Heart right ventricle (tissue), 16 donors: ENCODE measurements at places on chromosomes 11 and 22. TPM values are rescaled to one million over a fixed set of nuclear protein-coding genes. Genes with fewer than 3 reads are reported as not detected.

TMA7B gene
- total RNA-seq: not detected

ATG2A gene
- 12.4 TPM for total RNA-seq

OR1S2 gene
- total RNA-seq: not detected

SLCO2B1 gene
- total RNA-seq: 17.7 TPM

RAPSN gene
- total RNA-seq: 5.6 TPM

NXPE4 gene
- total RNA-seq: not detected

TMEM225 gene
- total RNA-seq: not detected

RAD9A gene
- total RNA-seq: 7.3 TPM

GRCh38 chr11:76339221-76339620 is 41.7 kb downstream of the THAP12 start:
- no peak overlapping the region for H3K4me3 ChIP-seq
- H3K27ac ChIP-seq: peak overlapping the region; percentile 81
- H3K4me1 ChIP-seq: peaks cover 33% of the 10 kb centered on the region
- DNase-seq: peak; percentile 46
- no peaks in the 10 kb centered on the region for H3K27me3 ChIP-seq

- H3K4me3 ChIP-seq: no peak overlapping the region
- H3K27me3 ChIP-seq: no peaks in the 10 kb centered on the region
- H3K27ac ChIP-seq: no peak overlapping the region
- H3K4me1 ChIP-seq: peaks cover 23% of the 10 kb centered on the region
- no peak for DNase-seq
Measured at GRCh38 chr11:57290288-57290687, 34.5 kb downstream of the TNKS1BP1 start.

- H3K36me3 ChIP-seq: no peaks in the 10 kb centered on the region
- peak overlapping the region; percentile 61 for H3K27ac ChIP-seq
- peaks cover 2% of the 10 kb centered on the region for H3K4me1 ChIP-seq
- DNase-seq: peak; percentile 20
Measured at GRCh38 chr11:118240999-118241763, 11.0 kb downstream of the MPZL3 start.

DNA sequence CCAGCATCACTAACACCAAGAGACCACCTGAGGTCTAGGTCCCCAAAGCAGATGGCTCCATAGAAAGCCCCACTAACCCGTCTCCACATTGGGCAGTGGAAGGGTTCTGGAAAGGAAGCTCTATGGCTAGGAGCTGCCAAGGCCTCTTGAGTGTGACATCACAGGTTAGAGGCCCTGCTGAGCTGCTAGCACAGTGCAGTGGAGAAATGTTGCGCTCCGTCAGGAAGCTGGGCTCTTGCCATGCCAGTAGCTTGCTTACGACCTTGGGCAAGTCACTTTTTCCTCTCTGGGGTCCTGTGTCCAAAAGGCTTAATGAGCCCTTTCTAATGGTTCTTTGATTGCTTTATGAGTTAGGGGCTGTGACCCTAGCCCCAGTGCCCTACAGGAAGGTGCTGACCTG is 10.6 kb downstream of the PIK3IP1 start:
- H3K27me3 ChIP-seq: no peaks in the 10 kb centered on the region
- H3K4me1 ChIP-seq: peaks cover 28% of the 10 kb centered on the region
- DNase-seq: no peak
- H3K4me3 ChIP-seq: no peak overlapping the region

- H3K4me1 ChIP-seq: peaks cover under 1% of the 10 kb centered on the region
- no peaks in the 10 kb centered on the region for H3K27me3 ChIP-seq
- H3K4me3 ChIP-seq: no peak overlapping the region
- no peaks in the 10 kb centered on the region for H3K36me3 ChIP-seq
- DNase-seq: no peak
Measured at GRCh38 chr11:69291459-69292110, 2.4 kb upstream of the MYEOV start.

DNA sequence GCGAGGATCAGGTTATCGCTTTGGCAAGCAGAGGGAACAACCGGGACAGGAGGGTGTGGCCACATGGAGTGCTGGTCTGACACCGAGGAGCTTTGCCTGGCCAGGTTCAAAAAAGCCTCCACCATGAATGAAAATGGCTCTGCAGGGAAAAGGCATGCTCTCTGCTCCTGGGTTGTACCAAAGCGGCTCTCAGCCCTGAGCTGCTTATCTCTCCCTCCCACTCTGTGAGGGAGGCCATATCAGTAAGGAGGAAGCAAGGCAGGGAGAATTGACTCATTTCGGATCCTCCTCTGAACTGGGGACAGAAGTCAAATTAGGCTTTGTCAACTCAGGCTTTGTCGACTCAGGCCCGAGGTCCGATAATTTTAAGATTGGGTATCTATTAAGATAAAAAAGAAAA is 82.9 kb upstream of the CRTAM start:
- no peaks in the 10 kb centered on the region for H3K27me3 ChIP-seq
- H3K27ac ChIP-seq: peak overlapping the region; percentile 56
- H3K4me3 ChIP-seq: no peak overlapping the region

GRCh38 chr22:43186272-43187170 is at the start of gene TTLL12:
TTLL12 (minus strand) TSS chr22:43187134; CDS start chr22:43187069, 65 bp downstream.
- peak; percentile 50 for DNase-seq
- H3K27me3 ChIP-seq: no peaks in the 10 kb centered on the region
- H3K27ac ChIP-seq: peak within 1 kb of the TSS; percentile 97
- peaks cover 12% of the 10 kb centered on the region for H3K4me1 ChIP-seq
- H3K36me3 ChIP-seq: no peaks in the 10 kb centered on the region

- no peak overlapping the region for H3K27ac ChIP-seq
- H3K27me3 ChIP-seq: no peaks in the 10 kb centered on the region
- no peak for DNase-seq
- H3K36me3 ChIP-seq: no peaks in the 10 kb centered on the region
Measured at GRCh38 chr11:80505771-80506170, 1064.9 kb upstream of the TENM4 start.

GRCh38 chr22:36606114-36606513 is 77.1 kb upstream of the EIF3D start:
- no peak overlapping the region for H3K27ac ChIP-seq
- no peaks in the 10 kb centered on the region for H3K36me3 ChIP-seq
- H3K4me1 ChIP-seq: peaks cover 5% of the 10 kb centered on the region
- no peak overlapping the region for H3K4me3 ChIP-seq
- no peaks in the 10 kb centered on the region for H3K27me3 ChIP-seq

DNA sequence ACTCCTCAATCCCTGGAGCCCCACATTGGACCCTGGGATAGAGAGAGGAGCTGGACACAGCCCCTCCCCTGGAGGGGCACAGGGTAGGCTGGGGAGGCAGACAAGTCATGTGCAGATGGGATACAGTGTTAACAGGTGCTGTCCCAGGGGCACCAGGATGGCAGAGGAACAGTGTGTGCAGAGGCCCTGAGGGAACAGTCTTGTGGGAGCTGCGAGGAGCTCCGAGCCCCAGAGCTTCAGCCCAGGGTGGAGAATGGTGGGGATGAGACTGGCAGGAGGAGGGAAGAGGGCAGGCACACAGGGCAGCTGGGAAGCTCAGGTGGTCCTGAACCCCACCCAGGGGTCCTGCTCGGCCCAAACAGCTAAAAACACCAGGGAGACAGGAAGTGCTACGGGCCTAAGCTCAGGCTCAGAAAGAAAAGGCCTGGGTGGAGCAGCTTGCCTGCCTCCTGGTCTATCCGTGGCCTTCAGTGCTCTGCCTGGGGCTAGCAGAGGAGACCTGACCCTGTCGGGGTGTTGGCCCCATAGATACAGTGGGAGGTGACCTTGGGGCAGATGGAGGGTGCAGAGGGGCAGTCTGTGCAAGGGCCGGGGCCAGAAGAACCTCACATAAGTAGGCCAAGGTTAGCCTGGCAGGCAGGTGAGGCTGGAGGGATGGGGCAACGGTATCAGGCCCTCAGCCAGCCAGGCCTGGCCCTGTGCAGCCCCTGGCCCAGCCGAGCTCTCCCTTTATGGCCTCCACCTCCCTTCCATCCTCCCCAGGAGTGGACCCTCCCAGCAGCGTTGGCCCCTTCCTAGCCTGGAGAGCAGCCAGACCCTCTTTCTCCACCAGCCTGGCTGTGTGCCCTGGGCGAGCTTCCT is 15.4 kb downstream of the CAPN5 start:
- H3K27me3 ChIP-seq: no peaks in the 10 kb centered on the region
- H3K27ac ChIP-seq: peak overlapping the region; percentile 77
- no peak overlapping the region for H3K4me3 ChIP-seq
- DNase-seq: no peak
- no peaks in the 10 kb centered on the region for H3K36me3 ChIP-seq
- peaks cover 9% of the 10 kb centered on the region for H3K4me1 ChIP-seq

GRCh38 chr11:83235825-83236224 is 42.3 kb downstream of the ANKRD42 start:
- H3K27me3 ChIP-seq: no peaks in the 10 kb centered on the region
- no peak for DNase-seq
- H3K36me3 ChIP-seq: no peaks in the 10 kb centered on the region
- H3K4me1 ChIP-seq: no peaks in the 10 kb centered on the region
- no peak overlapping the region for H3K4me3 ChIP-seq

DNA sequence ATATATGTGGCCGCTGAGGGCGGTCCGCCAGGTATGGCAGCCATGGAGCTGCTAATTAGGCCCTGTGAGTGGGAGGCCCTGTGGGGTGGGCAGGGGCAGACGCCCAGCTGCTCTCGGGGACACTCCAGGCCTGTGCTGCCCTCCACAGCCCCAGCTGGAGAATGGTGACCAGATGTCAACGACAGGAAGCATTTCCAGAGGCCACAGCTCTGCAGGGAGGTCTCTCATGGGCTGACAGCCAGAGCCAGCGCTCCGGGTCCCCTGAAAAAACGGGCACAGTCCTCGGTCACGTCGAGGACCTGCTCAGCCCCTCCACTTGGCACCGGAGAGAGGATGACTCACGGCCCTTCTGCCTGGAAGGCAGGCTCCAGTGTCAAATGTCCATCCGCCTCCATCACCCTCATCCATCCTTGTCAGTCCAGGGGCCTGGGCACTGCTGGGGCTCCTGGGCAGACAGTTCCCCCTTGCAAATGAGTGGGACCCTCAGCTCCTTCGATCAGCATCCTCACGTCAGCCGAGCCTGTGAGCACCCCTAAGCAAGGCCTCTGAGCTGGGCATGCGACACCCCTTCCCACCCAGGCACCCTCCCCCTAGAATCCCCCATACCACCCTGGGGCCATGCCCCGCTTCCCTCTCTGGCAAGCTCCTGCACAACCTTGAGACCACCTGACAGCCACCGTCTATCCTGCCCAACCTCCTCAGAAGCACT is 1.9 kb downstream of the BID start:
- H3K27me3 ChIP-seq: no peaks in the 10 kb centered on the region
- no peaks in the 10 kb centered on the region for H3K36me3 ChIP-seq
- H3K4me3 ChIP-seq: peak overlapping the region; percentile 76
- H3K4me1 ChIP-seq: peaks cover 16% of the 10 kb centered on the region
- no peak overlapping the region for H3K27ac ChIP-seq

GRCh38 chr22:36587289-36588154 is 58.6 kb upstream of the EIF3D start:
- peaks cover 13% of the 10 kb centered on the region for H3K27me3 ChIP-seq
- DNase-seq: no peak
- H3K4me1 ChIP-seq: no peaks in the 10 kb centered on the region
- no peaks in the 10 kb centered on the region for H3K36me3 ChIP-seq
- no peak overlapping the region for H3K4me3 ChIP-seq
- H3K27ac ChIP-seq: no peak overlapping the region

DNA sequence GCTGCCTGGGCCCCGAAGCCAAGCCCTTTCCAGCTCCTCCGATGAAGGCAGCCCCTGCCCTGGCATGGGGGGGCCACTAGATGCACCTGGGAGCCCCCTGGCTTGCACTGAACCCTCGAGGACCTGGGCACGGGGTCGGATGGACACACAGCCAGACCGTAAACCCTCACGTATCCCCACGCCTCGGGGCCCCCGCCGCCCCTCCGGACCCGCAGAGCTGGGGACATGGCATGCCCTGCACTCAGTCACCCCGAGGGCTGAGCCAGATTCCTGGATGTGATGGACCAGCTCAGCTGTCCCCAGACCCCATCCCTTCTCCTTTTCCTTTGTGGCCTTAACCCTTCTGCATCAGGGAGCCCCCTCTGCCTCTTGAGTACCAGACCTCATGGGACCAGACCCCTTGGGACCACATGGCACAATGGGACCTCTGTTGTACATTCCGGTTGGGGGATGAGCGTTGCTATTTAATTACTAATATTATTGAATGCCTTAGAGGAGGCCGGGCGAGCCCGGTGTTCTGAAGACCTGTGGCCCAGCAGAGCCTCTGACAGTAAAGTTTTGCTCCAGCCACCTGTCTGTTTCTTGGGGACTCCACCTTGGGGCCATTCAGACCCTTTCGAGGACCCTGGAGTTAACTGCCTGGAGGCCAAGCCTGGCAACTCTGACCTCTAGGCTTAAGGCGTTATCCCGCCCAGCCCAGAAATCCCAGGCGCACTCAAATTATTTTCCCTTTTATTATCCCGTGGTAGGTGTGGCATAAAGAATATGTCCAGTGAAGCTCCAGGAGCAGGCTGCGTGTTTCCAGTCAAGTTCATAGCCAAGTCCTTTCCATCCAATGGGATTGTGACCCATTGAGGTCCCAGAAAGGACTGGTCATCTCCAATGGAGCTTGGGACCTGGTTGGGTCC is 3.0 kb downstream of the RASL10A start:
- peaks cover 5% of the 10 kb centered on the region for H3K27me3 ChIP-seq
- no peak overlapping the region for H3K4me3 ChIP-seq
- DNase-seq: no peak
- H3K27ac ChIP-seq: peak overlapping the region; percentile 96
- H3K36me3 ChIP-seq: no peaks in the 10 kb centered on the region
- peaks cover 52% of the 10 kb centered on the region for H3K4me1 ChIP-seq

- no peak overlapping the region for H3K27ac ChIP-seq
- no peaks in the 10 kb centered on the region for H3K36me3 ChIP-seq
- no peaks in the 10 kb centered on the region for H3K4me1 ChIP-seq
- no peak for DNase-seq
- H3K27me3 ChIP-seq: no peaks in the 10 kb centered on the region
- H3K4me3 ChIP-seq: no peak overlapping the region
Measured at GRCh38 chr22:23401111-23401909, 178.8 kb downstream of the IGLL1 start.

DNA sequence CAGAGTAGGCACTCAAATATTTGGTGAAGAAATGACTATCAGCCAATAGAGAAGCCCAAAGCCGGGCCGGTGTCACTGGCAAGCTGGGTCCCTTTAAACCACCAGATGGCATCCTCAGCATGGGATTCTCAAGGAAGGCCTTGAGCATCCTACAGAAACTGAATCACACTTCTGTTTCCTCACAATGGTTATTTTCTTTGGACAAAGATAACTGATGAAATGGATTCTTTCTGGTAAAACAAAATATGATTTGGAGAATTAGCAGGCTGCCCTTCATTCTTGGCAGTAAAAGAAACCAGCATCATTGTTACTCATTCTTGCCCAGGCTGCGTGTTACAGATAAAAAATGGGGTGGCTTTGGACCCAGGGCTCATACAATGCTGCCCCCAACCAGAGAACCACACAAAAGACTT is 30.3 kb upstream of the ASPHD2 start:
- DNase-seq: peak; percentile 21
- peaks cover 35% of the 10 kb centered on the region for H3K27me3 ChIP-seq
- H3K4me3 ChIP-seq: no peak overlapping the region
- no peaks in the 10 kb centered on the region for H3K36me3 ChIP-seq

GRCh38 chr11:74769055-74769707 is 20.5 kb downstream of the RNF169 start:
- H3K36me3 ChIP-seq: no peaks in the 10 kb centered on the region
- H3K27me3 ChIP-seq: no peaks in the 10 kb centered on the region
- DNase-seq: no peak
- peaks cover 32% of the 10 kb centered on the region for H3K4me1 ChIP-seq
- no peak overlapping the region for H3K27ac ChIP-seq

GRCh38 chr22:41832553-41833368 is at the start of gene SREBF2:
SREBF2 (plus strand) TSS chr22:41833105; CDS start chr22:41833271, 166 bp downstream.
- no peaks in the 10 kb centered on the region for H3K27me3 ChIP-seq
- peaks cover 35% of the 10 kb centered on the region for H3K4me1 ChIP-seq
- H3K36me3 ChIP-seq: no peaks in the 10 kb centered on the region
- H3K27ac ChIP-seq: peak within 1 kb of the TSS; percentile 96
- DNase-seq: peak; percentile 99

GRCh38 chr22:35335936-35336781 is 36.5 kb downstream of the TOM1 start:
- H3K4me1 ChIP-seq: peaks cover 22% of the 10 kb centered on the region
- no peaks in the 10 kb centered on the region for H3K27me3 ChIP-seq
